ENCODE measurements at places on chromosomes 5 and 9.

DNA sequence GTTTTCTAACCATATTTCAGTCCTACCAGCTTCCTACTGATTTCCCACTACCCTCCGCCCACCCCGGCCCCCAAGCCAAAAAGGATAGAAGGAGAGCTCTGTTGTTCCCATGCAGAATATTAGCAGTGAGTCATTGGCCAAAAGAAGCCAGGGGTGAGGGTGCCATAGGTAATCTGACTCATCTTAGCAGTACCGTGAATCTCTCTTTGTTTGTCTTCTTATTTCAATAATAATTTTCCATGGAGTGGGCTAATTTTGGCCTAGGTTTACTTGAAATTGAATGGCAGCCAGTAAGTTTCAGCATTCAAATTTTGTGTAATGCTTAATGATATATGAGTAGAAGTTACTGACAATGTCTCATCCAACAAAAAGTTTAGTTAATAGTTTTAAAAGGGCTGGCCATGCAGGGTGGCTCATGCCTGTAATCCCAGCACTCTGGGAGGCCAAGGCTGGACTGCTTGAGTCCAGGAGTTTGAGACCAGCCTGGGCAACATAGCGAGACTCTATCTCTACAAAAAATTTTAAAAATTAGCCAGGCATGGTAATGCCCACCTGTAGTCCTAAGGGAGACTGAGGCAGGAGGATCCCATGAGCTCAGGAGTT, 74.2 kb downstream of the C9orf152 start:
- no peak for DNase-seq

DNA sequence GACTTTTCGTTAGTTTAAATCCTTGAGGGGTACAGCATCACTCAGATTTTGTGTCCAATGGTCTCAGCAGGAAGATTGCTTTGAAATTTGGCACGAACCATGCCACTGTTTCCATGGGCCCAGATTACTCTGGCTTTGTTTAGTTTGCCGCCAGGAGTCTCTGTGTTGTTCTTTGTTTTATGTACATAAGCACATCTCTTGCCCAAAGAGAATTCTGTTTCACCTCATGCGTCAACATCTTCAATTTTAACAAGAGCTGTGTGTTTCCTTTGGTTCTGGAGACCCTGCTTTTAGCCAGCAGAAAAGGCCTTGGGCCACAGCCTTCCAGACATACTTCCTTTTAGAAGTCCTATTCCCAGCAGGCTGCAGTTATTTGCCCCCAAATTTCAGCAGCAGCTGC, 62.4 kb downstream of the TNPO1 start:
- no peak for DNase-seq

DNA sequence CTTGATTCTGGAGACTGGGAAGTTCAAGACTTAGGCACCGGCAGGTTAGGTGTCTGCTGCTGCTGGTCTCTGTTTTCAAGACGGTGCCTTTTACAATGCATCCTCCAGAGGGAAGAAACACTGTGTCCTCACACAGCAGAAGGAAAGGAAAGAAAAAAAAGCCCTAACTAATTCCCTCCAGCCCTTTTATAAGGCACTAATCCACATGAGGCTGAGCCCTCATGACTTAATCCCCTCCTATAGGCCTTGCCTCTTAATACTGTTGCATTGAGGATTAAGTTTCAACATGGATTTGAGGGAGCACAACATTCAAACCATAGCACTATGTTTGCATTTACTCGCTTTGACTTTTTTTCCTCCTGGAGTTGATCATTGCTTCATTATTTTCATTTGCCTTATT, 585.9 kb downstream of the TLR4 start:
- DNase-seq = no peak

GRCh38 chr5:8993031-8993430, 552.8 kb downstream of the SEMA5A start:
- no peak for DNase-seq

- DNase-seq = no peak
Observed at GRCh38 chr5:103582364-103582763, 19.8 kb upstream of the NUDT12 start.

Data from activated CD4-positive, alpha-beta memory T cell treated with anti-CD3 and anti-CD28 coated beads, Interleukin-2, amount 10 ng/mL, durations not matched to agents 7 days and 5 days (primary cell).